ENCODE measurements at places on chromosomes 6 and 20. TPM values are rescaled to one million over a fixed set of nuclear protein-coding genes. Genes with fewer than 3 reads are reported as not detected.

DNA sequence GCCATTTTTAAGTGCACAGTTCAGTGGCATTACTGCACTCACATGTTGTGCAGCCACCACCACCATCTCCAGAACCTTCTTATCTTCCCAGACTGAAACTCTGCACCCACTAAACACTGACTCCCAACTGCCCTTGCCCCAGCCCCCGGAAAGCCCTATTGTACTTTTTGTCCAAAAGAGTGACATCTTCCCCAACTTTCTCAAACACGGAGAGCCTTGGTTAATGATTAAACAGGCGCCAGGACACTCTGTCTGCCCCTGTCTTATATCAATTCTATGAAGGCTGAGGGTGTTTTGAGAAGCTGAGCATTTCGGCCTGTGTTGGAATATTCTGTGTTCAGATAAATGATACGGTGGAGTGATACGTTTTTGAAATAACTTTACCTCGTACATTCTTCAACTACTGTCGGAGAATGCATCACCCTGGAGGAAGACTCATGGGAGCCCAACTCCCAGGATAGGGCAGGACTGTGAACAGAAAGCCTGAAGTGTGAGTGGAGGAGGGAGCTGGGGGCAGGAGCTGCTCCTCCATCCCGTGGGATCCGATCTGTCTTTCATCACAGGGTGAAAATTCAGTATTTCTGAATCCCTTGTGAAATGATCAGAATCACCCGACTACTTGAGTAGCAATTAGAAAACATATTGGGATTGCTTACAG lies 68.7 kb upstream of the FOXC1 start:
- DNase-seq = no peak

DNA sequence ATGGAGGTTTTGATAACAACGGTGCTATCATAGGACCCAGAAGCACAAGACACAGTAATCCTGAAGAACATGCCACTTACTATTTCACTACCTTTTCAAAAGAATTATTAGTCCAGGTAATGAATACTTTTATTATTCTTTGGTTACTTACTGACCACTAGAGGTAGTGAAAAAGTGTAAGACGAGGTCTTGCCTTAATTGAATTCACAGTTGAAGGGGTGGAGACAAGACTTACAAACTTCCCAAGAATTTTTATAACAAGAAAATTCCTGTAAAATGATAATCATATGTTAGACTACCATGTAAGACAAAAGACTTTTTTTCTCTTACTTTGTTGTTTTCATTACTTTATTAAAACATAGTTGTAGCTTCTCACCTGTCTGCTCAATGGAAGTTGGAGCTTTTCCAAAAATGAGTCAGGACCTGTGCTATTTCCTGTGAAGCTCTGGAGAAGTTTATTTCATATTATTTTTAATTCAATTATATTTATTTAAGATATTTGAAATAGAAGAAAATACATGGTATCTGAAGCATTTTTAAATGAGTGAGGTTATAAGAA lies 52.4 kb downstream of the DOP1A start:
- DNase-seq = no peak

- no peak for DNase-seq
Observed at GRCh38 chr6:21726676-21727075, 133.1 kb downstream of the SOX4 start.

DNA sequence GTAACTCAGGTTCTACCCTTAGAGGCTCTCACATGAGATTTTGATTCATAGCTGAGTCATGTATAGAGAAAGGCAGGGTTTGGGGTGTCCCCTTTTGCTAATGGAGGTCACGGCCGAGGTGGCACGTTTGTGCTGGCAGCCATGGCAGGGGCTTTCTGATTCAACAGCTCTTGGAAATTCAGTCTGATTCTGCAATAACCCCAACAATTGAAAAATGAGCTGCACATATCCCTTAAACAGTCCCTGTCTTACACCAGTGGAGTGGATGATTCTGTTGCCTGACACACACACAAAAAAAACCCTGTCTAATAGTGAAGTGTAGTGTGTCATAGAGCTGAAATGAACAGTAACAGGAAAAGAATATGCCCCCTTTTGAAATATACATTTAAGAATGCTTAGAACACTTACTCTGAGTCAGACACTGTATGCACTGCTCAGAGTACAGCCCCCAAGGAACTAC lies 40.4 kb upstream of the ARG1 start:
- no peak for DNase-seq

DNA sequence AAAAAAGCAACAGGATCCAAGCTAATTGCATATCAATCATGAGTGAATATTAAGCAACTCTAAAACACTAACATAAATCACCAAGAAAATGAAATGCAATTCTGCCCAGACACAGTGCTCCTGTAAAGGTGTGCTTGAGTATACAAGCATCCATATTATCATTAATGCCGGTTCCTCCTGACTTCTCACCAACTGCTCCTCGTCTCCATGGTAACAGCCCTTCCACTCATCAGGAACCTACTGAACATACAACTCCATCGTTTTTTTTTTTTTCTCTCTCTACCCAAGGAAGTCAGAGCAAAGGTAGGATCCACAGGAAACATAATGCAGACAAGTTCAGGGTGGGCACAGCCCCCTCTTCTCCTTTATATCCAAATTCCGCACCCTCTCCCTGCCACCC lies 12.4 kb downstream of the GABBR1 start:
- DNase-seq = no peak

DNA sequence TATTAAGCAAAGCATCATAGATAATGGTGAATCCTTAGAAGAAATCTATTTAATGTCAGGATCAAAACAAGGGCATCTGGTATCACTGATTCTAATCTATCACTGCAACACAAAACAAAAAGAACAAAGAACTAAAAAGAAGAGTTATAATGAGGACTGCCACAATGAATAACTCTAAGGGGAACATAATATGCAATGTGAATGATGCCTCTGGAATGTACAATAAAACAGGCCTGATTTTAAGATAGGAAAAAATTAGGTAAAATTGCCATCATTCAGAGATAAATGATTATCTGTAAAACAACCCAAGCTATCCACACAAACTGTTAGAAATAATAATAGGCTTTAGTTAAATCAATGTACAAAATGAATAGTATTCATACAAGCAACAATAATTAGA lies 936.7 kb upstream of the CITED2 start:
- no peak for DNase-seq

DNA sequence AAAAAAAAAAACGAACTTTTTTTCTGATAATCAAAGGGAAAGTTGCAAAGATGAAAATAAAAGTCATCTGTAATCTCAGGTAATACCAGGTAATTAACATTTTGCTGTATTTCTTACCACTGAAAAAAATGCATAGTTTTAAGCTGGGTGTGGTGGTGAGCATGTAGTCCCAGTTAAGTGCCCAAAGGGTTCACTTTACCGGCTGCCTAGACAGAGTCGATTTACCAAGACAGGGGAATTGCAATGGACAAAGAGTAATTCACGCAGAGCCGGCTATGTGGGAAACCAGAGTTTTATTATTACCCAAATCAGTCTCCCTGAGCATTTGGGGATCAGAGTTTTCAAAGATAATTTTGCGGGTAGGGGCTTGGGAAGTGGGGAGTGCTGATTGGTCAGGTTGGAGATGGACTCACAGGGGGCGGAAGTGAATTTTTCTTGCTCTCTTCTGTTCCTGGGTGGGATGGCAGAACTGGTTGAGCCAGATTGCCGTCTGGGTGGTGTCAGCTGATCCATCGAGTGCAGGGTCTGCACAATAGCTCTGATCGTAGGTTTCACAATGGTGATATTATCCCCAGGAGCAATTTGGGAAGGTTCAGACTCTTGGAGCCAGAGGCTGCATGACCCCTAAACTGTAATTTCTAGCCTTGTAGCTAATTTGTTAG lies 51.9 kb downstream of the RPF2 start:
- no peak for DNase-seq

- no peak for DNase-seq
Observed at GRCh38 chr6:11330413-11330760, 97.9 kb upstream of the NEDD9 start.

- DNase-seq = no peak
Observed at GRCh38 chr20:19929481-19930145, 87.5 kb upstream of the NAA20 start.

- DNase-seq = no peak
Observed at GRCh38 chr6:44315516-44315915, 2.4 kb upstream of the AARS2 start.

DNA sequence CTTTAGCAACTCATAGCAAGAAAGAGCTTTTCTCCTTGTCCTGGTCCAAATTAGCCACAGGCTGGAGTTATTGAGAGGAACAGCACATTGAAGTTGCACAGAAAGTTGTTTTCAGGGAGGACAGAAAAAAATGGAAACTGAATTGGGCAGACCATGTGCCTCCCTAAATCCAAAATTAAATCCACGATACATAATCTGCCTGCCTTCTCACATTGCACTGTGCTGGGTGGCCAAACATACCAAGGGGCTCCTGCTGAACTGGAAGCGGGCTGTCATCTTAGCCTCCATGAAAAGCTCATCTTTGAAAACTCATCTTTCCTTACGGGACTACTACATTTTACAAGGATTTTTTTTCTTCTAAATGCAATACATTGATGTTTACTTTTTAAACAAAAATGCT lies 59.9 kb downstream of the TNFAIP3 start:
- DNase-seq = no peak

DNA sequence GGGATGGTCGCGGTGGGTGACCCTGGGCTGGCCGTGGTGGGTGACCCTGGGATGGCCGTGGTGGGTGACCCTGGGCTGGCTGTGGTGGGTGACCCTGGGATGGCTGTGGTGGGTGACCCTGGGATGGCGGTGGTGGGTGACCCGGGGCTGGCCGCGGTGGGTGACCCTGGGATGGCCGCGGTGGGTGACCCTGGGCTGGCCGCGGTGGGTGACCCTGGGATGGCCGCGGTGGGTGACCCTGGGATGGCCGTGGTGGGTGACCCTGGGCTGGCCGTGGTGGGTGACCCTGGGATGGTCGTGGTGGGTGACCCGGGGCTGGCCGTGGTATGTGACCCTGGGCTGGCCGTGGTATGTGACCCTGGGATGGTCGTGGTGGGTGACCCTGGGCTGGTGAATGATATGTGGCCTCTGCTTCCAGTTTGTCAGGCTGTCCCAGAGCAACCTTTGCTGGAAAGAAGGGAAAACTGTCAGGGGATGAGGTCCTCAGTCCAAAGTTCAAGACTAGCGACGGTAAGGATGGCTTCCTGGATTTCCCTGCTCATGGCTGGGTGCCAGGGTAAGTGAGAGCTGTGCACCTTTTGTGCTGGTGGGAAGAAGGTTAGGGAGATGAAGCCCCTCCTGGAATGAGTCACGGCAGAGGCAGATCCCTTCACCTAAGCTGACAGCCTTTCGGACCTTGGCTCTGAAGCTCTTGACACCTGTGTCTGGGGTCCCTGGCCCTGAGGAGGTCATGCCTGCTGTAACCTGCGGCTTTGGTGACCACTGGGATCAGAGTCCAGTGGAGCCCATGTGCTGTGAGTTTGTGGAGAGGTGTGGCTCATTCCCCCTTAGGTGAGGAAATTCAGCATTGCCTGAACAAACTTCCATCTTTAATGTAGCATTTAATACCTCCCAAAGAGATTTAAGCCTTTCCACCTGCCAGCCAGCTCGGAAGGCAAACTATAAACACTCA lies 19.1 kb upstream of the PCMTD2 start:
- no peak for DNase-seq

DNA sequence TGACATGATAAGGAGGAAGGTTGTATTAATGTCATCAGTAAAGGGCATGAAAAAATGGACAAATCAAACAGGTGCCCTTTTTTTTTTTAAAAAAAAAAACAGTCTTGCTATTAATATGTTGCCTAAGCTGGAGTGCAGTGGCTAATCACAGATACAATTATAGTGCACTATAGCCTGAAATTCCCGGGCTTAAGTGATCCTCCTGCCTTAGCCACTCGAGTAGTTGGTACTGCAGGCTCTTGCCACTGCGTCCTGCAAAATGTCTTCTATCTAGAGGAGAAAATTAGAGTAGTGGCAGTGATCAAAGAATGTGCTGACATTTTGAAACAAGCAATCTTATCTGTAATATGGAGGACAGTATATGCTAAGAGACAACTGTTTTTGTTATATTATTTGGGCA lies 127.7 kb downstream of the ASCC3 start:
- no peak for DNase-seq

DNA sequence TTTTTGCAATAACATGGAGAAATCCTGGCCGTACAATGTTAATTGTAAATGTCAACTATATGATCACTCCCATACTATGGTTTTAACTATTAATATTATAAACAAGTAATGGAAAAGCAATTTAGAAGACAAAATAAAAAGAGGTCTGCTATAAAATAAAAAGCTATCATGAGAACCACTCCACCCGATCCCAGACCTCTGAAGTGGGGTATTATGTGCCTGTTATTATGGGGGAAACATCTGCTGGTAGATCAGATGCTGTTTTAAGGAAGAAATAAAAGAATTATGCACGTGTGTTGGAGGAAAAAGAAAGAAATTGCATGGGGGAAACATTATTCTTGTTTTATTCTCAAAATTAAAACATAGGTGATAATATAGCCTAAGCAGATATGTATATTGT lies 615.7 kb upstream of the ARID1B start:
- DNase-seq = no peak

DNA sequence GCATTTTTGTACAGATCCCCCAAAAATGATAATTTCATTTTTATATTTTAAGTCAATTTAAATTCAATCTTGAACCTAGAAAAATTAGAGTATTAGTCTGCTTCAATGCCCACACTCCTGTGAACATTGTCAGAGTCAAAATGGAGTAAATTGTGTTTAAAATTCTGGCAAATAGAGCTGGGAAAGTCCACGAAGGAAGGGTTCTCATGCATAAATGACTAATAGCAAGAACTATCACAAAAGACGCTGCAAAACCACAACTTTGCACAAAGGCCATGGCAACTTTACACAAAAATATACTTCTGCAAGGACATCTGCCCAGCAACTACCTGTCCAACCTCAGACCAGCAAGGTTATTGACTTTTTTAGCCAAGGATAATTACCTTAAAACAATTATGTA lies 203.2 kb upstream of the SMLR1 start:
- no peak for DNase-seq

- no peak for DNase-seq
Observed at GRCh38 chr6:156396791-156397418, 380.3 kb upstream of the ARID1B start.

- no peak for DNase-seq
Observed at GRCh38 chr6:18391023-18391422, 3.9 kb downstream of the RNF144B start.

- no peak for DNase-seq
Observed at GRCh38 chr6:13513626-13514502, 26.5 kb upstream of the GFOD1 start.

Gene DDX43
- not detected for total RNA-seq

Gene DPPA5
- total RNA-seq = not detected

Gene FOXC1
- 6.4 TPM for total RNA-seq

Gene TNFRSF21
- total RNA-seq = 3.5 TPM

Gene SIGLEC1
- total RNA-seq = 2.4 TPM

Gene C6orf163
- 4.5 TPM for total RNA-seq

Gene MAS1
- total RNA-seq = 0.03 TPM
